Foreskin fibroblast (primary cell): ENCODE measurements at places on chromosomes 2 and 18.

GRCh38 chr2:149692961-149693396, 105.4 kb upstream of the MMADHC start:
- DNase-seq = peak; percentile 28

DNA sequence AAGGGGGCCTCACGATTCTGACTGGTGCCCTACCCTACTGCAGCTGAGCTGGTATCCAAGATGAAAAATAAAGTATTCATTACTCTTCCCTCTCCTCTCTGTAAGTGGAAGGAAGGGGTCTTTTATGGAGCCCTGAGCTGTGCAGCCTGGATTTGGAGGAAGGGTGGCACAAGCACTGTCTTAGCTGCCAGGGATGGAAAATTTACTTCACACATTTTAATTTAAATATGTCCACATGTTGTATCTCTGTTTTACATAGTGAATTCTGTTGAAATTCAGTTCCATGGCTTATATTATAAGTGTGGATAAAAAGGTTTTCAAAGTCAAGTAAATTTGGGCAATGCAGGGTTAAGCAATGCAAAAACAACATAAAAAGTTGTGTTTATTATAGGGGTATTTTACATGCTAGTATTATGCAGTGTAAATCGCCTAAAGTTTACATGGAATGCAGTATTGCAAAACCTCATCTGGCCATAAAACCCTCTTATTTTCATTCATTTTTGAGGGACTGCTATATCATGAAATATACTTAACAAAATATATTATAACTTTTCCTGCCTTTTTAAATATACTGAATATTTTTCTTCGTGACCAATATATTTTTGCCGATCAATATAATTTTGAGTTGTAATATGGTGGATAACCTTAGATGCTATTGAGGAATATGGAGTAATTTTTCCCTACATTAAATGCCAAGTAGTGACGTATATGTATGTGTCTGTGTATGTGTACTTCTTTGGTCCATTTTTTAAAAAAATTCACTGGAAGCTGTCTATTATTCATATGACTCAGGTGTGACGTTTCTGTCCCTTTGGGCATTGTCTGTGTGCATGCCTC, 333.9 kb upstream of the CYRIA start:
- DNase-seq = no peak

DNA sequence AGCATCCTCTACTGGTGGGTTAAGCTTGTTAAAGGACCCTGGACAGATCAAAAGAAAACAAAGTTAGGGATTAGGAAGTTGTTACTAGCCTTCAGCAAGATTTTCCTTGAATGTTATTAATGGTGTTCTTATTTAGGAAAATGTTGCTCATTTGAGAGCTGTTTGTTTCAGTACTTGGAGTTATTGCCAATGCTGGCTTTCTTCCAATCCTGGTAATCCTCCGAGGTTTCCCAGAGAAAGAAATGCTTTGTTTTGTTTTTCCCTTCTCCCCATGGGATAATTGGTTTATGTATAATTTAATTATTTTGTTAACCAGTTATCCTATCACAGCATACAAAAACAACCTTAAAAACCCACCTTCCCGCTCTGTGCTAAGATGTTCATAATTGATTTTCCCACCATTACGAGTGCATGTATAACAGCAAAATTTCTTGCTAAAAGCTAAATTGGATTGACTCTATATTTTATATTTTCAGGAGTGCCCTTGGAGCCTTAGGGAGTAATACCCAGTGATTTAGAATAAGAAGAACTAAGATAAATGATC, 79.8 kb downstream of the MGAT5 start:
- no peak for DNase-seq

DNA sequence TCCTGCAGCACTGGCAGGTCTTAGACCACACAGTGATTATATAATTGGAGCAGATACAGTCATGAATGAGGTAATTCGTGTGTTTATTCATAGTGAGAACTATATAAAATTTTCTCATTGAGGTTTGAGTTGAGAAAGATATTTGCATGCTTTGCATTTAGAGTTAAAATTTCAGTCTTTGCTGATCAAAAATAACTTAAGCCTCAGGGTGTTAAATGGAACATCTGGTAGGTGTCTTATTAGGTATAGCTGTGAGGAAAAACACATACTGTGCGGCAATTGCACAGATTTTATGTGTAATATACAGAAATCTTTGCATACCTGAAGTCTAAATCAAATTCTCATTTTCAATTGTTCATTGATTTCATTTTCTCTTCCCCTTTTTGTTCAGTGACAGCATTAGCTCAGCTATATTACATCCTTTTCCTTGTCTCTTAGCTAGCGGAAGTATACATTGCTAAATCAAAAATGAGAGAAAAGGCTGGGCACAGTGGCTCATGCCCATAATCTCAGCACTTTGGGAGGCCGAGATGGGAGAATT, 21.2 kb downstream of the GORASP2 start:
- no peak for DNase-seq

DNA sequence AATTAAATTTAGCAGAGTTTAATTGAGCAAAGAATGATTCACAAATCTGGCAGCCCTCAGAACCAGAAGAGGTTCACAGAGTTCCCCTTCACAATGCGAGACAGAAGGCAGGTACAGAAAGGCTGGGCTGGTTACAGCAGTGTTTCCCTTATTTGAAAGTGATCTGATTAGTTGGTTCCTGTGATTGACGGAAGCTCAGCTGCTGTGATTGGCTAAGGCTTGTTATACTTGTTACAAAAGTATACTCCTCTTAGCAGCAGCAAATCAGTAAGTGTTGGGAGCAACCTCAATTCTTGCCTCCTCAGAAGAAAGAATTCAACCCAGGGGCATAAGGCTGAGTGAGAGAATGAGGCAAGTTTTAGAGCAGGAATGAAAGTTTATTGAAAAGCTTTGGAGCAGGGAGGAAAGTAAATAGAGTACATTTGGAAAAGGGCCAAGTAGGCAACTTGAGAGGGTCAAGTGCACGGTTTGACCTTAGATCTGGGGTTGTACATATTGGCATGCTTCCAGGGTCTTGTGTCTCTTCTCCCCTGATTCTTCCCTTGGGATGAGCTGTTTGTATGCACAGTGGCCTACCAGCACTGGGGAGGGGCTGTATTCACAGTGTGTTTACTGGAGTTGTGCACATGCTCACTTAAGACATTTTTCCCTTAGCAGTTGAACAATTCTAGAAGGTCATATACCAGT, 431.8 kb upstream of the RAB12 start:
- no peak for DNase-seq

- no peak for DNase-seq
Observed at GRCh38 chr18:43265465-43265864, 11.8 kb downstream of the SYT4 start.

DNA sequence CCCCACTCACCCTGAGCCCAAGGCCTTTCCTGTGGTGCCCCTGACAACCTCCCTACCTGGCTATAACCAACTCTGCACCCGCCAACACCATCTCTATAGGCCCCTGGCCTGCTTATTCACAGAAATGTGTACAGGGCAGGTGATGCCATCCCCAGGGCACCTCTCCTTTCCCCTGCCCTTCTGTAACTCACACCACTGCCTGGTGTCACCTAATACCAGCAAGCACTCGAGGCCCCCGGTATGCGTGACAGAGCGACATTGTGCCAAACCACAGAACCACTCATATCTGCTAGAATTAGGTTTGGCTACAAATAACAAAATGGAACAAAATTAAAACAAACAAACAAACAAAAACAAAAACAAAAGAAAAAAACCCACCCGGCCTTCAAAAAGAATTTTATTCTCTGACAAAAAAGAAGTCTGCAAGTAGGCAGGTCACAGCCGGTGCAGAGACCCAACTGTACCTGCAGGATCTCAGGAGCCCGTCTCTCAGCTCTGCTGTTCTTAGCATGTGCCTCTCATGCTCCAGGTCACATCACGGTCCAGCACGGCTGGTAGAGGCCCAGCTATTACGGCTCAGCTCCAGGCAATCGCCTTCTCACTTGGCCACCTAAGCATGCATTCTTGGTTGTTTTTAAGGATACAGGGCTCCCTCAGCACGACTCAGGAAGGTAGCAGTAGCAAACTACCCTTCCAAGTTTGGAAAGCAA, 51.4 kb downstream of the FAM178B start:
- no peak for DNase-seq

DNA sequence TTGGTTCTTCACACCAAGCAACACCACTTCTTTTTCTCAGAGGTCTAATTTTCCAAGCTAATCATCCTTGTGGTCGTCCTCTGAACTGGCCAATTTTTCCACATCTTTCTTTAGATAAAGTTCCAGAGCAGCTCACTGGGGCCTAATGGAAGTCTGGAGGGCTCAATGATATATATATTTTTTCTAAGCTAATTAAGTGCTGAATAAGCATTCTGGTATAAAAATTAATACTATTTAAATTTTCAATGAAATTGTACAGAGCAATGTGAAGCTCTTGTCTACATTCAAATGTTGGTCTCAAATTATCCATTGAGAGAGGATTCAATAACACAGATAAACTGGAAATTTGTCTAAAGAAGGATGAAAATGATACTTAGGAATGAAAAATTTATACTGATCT, 866.6 kb downstream of the ERBB4 start:
- no peak for DNase-seq

DNA sequence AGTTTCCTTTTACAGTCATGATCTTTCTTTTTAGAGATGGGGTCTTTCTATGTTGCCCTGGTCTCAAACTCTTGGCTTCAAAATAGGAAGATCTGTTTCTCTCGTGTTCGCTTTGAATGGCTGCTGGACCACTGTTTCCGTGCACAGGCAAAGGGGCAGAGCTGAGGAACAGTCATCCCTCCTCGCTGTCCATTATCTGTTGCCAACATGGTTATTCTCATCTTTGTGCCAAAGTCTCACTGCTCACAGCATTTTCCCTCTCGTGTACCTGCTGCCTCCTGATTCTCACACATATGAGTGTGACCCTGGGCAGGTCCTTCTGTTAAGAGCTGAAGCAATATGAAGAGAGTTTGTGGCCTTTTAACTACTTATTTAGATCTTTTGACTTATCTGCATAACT, 28.0 kb upstream of the CCNYL1 start:
- DNase-seq = peak; percentile 23

DNA sequence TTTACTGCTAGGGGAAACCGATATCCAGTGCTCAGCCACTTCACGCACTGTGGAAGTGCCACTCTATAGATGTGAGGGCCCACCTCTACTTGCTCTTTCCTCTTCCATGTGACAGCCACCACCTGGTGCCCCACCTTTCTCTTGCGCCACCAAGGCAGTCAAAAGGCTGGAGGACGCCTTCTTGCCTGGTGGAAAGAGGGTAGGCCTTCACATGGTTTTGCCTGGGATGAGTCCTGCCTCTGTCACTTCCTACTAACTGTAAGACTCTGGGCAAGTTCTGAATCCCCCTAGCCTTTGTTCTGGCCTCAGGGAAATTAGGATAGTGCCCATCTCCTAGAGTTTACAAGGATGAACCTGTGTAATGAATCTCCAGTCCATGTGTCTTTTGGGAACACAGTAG, 66.1 kb upstream of the ODC1 start:
- no peak for DNase-seq

GRCh38 chr2:44169155-44169898, 652 bp downstream of the PPM1B start:
- peak; percentile 15 for DNase-seq

- DNase-seq = no peak
Observed at GRCh38 chr2:69934614-69934908, 19.7 kb downstream of the MXD1 start.

DNA sequence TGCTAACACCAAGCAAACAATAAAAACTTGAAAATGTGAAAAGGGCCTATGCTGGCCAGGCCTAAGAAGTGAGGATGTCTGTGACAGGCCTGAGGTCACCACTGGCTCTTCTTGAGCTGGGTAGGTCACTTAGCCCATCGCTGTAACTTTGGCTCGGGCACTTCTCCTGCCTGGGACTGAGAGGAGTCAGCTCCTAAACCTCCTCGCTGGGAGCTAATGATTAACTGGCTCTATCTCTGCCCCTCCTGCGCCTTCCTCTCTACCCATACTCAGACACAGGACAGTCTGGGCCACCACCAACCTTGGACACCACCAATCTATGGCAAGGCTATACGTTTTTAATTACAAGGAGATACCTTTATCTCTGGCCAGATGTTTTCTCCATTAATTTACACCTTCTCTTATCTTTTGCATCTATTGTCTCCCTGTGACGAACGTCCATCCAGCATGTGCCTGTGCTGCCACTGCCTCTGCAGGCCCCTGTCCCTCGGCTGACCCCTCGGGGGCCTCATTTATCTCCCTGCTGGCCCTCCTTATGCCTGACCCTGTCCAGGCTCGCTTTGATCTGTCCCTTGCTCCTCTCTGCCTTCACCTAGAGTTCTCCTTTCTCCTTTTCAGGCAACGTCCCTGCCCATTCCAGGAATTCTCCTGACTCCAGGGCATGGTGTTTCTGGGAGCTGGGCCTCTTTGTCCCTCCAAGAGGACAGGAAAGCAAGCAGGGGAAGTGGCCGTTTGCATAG, 149.1 kb upstream of the GATA6 start:
- DNase-seq = no peak

DNA sequence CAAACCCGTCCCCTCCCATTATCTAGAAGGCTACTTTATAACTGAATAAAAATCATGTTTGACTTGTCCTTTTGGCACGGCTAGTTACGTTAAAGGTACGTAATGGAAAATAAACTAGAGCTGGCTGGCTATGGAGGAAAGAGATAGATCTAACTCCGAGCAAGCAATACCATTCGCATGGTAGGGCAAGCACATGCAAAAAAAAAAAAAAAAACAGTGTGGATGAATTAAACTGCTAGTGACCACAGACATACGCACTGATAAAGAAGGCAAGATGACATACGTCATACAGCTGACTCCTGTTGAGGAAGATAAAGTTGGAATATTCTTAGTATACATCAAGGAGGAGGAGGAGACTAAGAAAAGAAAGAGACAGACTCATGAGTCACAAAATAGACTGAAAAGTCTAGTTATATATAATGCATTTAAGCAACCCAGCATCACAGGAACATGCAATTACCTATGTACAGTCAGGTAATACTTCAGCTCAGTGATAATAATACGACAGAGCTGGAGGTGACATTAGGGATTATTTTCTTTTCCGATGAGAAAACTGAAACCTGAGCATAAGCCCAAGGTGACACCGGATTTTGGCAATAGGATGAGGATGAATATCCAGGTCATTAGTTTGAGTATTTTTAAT, 37.9 kb upstream of the NARS1 start:
- no peak for DNase-seq

DNA sequence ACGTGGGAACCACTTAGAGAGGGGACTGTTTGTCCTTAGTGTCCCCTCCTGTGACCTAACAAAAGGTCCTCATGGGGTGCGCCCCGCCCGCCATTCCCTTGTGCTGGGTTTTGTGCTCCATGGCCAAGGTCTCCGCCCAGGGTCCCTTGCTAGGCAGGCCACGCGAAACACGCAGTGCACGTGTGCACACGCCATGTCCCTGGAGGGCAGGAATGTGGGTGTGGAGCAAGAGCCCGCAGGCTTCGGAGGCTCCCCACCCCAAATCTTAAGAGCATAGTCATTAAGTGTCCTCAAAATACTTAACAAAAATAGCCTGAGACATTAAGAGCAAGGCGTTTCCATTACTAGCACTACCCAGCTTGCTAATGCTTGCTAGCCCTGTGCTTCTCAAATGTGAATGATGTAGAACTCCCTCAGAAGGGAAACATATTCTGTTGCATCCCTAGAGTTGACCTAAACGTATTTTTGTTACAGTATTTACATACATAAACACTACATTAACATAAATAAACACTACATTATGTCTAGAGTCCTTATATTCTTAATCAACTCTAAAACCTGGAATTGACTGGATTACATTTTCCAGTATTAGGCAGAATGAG, 117.6 kb upstream of the APCDD1 start:
- peak; percentile 44 for DNase-seq
